Ureter (tissue), 1 donor: ENCODE measurements at places on chromosomes 16 and 17. TPM values are rescaled to one million over a fixed set of nuclear protein-coding genes. Genes with fewer than 3 reads are reported as not detected.

COX6A2 gene
- total RNA-seq, result not detected

COL1A1 gene
- 331 TPM for total RNA-seq

CHAD gene
- total RNA-seq, result not detected

HSF5 gene
- total RNA-seq, result 0.18 TPM

PIRT gene
- total RNA-seq, result not detected

TMIGD1 gene
- not detected for total RNA-seq
